ENCODE measurements at places on chromosomes 7 and 10. TPM values are rescaled to one million over a fixed set of nuclear protein-coding genes. Genes with fewer than 3 reads are reported as not detected.

- H3K4me3 ChIP-seq, result no peak overlapping the region
- no peaks in the 10 kb centered on the region for H3K27me3 ChIP-seq
- no peaks in the 10 kb centered on the region for H3K4me1 ChIP-seq
- DNase-seq, result no peak
- no peaks in the 10 kb centered on the region for H3K36me3 ChIP-seq
These were observed 52.8 kb upstream of the NFE2L3 start for GRCh38 chr7:26099236-26099635.

DNA sequence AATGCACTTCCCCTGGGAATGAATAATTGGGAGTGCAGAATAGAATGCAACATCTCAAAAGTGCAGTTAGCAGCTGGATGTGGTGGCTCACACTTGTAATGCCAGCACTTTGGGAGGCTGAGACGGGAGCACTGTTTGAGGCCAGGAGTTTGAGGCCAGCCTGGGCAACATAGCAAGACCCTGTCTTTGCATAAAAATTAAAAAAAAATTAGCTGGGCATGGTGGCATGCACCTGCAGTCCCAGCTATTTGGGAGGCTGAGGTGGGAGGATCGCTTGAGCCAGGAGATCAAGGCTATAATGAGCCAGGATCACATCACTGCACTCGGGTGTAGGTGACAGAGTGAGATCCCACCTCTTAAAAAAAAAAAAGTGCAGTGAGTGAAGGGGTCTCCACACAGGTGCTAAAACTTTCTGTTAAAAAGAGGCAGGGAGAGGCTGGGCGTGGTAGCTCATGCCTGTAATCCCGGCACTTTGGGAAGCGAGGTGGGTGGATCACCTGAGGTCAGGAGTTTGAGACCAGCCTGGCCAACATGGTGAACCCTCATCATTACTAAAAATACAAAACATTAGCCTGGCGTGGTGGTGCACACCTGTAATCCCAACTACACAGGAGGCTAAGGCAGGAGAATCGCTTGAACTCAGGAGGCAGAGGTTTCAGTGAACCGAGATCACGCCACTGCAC, 13.5 kb upstream of the ZMIZ1 start:
- no peak overlapping the region for H3K27ac ChIP-seq
- no peak overlapping the region for H3K4me3 ChIP-seq
- DNase-seq, result no peak
- no peaks in the 10 kb centered on the region for H3K4me1 ChIP-seq

GPR37 gene
- total RNA-seq, result 2.8 TPM

DNA sequence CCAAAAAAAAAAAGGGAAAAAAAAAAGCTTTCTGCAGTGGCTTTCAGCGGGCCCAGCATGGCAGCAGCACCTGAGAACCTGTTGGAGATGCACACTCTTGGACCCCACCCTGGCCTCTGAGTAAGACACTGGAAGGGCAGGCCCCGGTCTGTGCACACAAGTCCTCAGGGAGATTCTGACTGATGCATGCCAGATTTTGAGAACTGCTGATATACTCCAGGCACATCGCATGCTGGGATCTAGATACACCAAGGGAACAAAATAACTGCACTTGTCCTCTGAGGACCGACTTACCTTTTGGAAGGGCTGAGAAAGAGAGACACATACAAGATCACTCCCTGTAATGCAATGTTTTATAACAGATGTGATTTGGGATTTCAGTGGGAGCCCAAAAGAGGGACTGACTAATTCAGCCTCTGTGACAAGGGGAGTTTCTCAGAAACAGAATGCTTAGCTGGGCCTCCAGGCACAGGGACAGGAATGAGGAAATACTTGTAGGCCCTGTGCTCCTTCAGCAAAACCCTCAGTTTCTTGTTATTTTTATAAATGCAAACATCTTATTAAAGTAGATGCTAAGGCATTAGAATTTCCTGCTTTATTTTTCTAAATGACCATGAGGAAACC, 8.2 kb downstream of the EGFR start:
- no peaks in the 10 kb centered on the region for H3K27me3 ChIP-seq
- peaks cover 83% of the 10 kb centered on the region for H3K4me1 ChIP-seq
- H3K4me3 ChIP-seq, result no peak overlapping the region
- no peaks in the 10 kb centered on the region for H3K36me3 ChIP-seq

DNA sequence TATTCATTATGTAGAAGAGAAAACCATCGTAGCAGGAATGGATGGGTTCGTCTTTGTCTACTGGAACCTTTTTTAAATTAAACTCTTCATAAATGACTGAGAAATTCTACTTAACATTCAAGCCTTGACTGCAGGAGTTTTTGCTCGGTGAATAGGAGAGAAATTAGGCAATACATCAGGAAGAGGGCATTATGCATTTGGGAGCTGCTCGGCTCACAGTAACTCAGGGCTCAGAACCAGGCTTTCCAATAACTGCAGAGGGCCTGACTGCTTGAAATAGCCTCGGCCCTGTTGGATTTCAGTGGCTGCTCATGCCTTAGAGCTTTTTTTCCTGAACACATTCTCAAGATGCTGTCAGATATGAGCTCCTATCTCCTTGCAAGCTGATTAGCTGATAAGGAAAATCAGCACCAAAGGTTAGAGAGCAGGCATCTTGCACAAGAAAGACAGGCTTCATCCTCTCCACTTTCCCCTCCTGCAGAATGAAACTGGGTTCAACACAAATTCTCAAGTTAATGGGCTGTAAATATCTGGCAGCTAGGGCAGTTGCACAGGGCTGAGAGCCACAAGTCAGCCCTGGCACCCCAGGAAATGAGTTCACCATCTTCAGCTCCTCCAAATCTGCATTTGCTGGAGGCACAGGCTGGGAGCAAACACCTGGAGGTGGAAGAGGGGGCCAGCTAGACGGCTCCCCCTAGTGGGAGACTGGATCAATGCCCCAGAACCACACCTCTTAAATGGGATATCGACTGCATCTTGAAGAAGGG, 24.3 kb downstream of the TECTB start:
- no peaks in the 10 kb centered on the region for H3K4me1 ChIP-seq
- H3K4me3 ChIP-seq, result no peak overlapping the region
- no peak for DNase-seq
- no peaks in the 10 kb centered on the region for H3K36me3 ChIP-seq
- no peaks in the 10 kb centered on the region for H3K27me3 ChIP-seq

- DNase-seq, result no peak
- H3K27me3 ChIP-seq, result no peaks in the 10 kb centered on the region
- H3K4me3 ChIP-seq, result no peak overlapping the region
- H3K27ac ChIP-seq, result no peak overlapping the region
These were observed 205.4 kb downstream of the IMMP2L start for GRCh38 chr7:111356941-111357340.

DNA sequence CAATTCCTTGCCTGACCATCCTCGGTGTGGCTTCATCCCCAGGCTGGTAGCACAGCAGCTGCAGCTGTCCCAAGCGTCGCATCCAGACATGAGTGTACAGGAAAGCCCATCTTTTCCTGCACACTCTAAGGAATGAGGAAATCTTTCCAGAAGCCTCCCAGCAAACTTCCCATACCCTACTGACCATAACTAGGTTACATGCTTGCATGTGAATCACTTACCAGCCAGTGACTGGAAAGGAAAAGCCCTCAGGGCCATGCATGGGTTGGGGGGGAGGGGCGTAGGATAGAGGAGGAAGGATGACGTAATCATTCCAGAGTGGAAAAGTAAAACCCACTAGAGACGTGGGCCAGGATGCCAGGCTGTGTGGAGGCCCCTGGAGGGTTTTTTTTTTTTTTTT, 18.9 kb upstream of the ZNF212 start:
- no peak overlapping the region for H3K27ac ChIP-seq
- no peaks in the 10 kb centered on the region for H3K4me1 ChIP-seq
- no peak for DNase-seq
- H3K27me3 ChIP-seq, result no peaks in the 10 kb centered on the region
- H3K4me3 ChIP-seq, result no peak overlapping the region

DNA sequence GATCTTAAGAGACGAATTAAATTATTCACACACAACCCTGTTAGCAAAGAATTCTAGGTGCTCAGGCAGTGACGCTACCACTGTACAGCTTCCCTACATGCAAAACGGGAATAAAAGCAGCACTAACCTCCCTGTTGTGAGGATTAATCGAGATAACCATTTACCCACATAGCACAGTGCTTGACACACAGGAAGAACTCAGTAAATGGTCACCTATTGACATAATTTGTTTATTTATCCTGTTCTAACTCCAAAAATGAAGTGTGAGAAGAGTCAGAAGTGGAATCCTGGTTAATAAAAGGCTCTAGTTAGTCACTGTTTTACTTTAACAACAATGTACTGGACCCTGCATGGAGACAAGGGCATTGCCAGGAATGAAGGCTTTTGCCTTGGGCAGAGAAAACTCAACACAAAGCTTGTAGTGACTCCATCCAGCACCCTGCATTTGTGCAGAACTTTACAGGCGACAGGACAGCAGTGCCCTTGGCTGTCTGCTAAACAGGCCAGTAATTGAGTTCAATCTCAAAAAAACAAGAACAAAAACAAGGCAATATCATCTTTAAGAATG, 103.8 kb downstream of the SORBS1 start:
- H3K4me3 ChIP-seq, result no peak overlapping the region
- H3K27me3 ChIP-seq, result no peaks in the 10 kb centered on the region
- H3K4me1 ChIP-seq, result peaks cover 50% of the 10 kb centered on the region
- no peak for DNase-seq
- peak overlapping the region; percentile 89 for H3K27ac ChIP-seq
- H3K36me3 ChIP-seq, result peaks cover 24% of the 10 kb centered on the region

DNA sequence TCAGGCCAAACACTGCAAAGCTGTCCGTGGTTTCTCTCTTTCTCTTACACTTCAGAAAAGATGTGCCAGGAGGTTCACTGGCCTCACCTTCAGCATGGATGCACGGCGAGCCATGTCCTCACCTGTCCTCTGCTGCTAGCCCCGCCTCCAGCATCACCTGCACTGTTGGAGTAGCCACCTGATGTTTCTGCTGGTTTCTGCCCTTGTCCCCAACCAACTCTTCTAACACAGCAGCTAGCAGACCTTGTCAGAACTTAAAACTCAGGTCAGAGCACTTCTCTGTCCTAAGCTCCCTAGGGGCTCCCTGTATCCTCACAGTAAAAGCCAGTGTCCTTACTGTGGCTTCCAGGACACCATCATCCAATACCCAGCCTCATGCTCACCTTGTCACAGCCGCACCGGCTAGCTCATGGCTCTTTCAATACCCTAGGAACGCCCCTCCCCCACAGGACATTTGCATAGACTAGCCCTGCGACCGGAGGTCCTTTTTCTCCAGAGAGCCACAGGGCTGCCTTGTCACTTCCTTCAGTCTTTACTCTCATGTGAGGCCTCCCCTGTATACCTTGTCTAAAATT, 15.2 kb downstream of the PALD1 start:
- H3K27me3 ChIP-seq, result no peaks in the 10 kb centered on the region
- no peaks in the 10 kb centered on the region for H3K36me3 ChIP-seq
- no peak overlapping the region for H3K4me3 ChIP-seq

FFAR4 gene
- total RNA-seq, result not detected

LRRC17 gene
- 24.6 TPM for total RNA-seq

DNA sequence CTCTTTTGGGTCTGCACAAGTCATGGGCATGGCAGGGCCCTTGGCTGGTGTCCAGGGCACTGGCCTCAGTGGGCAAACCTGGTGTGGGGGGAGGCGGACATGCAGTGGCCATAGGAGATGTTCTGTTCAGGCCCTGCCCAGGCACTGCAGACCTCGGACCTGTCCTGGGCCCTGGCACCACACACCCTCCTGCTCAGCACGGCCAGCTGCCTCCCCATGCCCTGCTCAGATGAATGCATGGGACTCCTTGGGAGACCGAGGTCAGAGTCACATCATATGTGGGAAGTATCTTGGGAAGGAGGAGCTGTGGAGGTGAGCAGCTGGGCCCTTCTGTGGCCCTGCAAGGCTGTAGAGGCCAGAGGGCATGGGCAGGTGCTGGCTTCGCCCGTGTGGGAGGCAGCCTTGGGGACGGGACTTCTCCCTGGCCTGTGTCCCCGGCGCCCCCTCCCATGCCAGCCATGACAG, 130.8 kb downstream of the VIPR2 start:
- H3K4me1 ChIP-seq, result peaks cover 49% of the 10 kb centered on the region
- no peak overlapping the region for H3K4me3 ChIP-seq
- H3K36me3 ChIP-seq, result no peaks in the 10 kb centered on the region
- peak overlapping the region; percentile 97 for H3K27ac ChIP-seq
- no peak for DNase-seq

- no peak overlapping the region for H3K4me3 ChIP-seq
- no peaks in the 10 kb centered on the region for H3K27me3 ChIP-seq
- no peak overlapping the region for H3K27ac ChIP-seq
- H3K36me3 ChIP-seq, result peaks cover 8% of the 10 kb centered on the region
- H3K4me1 ChIP-seq, result peaks cover 11% of the 10 kb centered on the region
These were observed 5.9 kb downstream of the TAF3 start for GRCh38 chr10:7824251-7824650.

DNA sequence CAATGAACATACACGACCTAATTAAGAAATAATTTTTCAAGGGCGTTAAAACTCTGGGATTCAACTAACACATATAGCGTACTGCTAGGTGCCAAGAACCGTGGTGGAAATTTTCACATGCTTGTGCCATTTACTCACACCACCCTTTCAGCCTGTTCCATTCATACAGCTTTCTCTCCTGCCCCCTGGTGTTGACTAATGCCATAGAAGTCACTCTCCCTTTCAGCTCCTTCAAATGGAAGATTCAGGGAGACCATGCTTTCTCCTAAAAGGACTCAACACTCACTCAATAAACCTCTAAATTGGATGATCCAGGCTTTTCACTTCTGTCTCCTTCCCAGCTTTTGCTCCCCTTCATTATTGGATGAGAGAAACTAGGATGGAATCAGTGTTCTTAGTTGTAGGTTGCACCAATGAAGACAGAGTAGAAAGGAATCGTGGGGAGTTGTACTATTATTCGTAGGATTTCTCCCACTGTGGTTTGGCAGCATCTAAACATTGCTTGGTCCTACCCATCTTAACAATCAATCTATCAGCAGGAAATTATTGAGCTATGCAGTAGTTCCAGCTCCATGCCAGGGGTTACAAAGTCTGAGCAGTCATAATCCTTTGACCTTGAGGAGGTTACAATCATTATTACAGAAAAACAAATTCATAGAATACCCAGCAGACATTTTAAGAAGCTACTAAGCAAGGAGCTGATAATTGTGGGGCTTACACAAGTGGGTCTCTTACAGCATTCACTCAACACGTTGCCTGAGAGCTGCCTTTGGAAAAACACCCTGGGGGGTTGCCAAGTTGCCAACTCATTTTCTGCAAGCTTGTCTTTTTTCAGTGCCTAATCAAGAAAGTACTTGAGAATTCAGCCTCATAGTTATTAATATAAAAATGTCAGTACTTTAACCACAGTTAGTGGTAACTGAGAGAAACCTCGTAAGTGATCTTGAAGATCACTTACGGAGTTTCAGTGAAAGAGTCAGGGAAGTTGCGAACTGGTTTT, 2.8 kb upstream of the PPP1R3C start:
- peaks cover 2% of the 10 kb centered on the region for H3K36me3 ChIP-seq
- H3K4me1 ChIP-seq, result peaks cover 3% of the 10 kb centered on the region
- DNase-seq, result peak; percentile 50
- peak overlapping the region; percentile 50 for H3K27ac ChIP-seq
